ENCODE measurements at places on chromosomes 16 and 17.

DNA sequence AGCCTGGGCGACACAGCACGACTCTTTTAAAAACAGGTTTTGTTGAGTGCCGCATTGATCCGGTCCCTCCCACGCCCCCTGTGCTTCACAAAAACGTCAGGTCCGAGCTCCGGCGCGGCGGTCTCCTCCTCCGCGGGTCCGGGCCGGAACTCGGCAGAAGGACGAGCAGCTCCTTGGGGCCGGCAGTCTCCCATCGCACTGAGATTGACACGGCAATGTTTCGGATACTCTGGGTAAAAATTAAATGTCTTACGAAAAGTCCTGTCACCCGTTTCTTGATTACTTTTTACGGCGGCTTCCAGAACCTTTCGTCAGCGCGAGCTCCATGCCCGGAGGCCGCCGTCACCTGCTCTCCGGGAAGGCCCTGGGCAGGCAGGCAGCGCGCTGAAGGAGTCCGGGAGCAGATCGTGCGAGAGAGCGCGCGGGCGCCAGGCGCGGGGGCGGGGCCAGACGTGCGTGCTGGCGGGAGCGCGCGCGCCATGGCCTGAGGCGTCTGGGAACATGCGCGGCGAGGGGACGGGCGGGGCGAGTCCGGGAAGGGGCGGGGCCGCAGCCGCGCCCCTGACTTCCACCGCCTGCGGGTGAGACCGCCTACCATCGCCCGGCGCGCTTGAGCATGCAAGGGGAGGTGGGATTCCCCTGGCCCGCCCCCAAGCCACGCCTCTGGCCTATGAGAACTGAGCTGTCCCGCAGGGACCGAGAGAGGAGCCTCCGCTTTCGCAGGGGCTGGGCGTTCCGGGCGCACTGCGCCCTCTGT, 11.7 kb upstream of the SRL start:
- peak; percentile 83 for DNase-seq

DNA sequence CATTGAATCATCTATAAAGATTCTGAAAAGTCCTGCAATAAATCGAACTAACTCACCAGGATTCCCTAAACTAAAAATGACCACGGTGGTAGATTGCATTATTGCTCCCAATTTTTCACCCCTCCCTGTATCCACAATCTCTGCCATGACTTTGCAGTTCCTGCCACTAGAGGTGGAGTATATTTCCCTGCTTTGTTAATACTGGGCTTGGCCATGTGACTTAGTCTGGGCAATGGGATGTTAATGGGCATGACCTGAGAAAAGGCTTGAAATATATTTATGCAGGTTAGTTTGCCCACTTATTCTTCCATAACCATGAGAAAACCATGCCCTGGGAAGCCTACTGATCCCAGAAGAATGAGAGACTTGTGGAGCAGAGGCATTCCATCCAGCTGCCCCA, 59.1 kb downstream of the NOG start:
- DNase-seq = no peak

- DNase-seq = no peak
Observed at GRCh38 chr16:78684655-78685375, 585.4 kb downstream of the WWOX start.

- no peak for DNase-seq
Observed at GRCh38 chr17:29412780-29413565, 22.8 kb downstream of the TAOK1 start.

- DNase-seq = peak; percentile 53
Observed at GRCh38 chr17:41959336-41960095, 7.1 kb upstream of the CNP start.

DNA sequence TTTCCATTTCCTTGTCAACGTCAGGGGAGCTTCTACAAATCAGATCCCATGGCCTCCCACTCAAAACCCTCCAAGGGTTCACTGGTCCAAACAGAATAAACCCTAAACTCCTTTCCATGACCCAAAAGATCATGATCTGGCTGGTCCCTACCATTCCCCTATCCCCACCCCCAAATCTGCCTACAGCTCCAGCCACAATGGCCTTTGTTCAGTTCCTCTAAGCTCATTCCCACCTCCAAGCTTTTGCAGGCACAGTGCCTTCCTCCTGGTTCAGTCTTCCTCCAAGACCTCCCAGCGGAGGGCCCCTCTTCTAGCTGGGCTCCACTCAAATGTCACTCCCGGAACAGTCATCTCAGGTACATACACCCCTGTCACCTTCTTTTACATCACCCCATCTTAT, 2.0 kb downstream of the GPRC5B start:
- DNase-seq = no peak

- DNase-seq = no peak
Observed at GRCh38 chr16:83817022-83817421, 9.2 kb downstream of the HSBP1 start.

DNA sequence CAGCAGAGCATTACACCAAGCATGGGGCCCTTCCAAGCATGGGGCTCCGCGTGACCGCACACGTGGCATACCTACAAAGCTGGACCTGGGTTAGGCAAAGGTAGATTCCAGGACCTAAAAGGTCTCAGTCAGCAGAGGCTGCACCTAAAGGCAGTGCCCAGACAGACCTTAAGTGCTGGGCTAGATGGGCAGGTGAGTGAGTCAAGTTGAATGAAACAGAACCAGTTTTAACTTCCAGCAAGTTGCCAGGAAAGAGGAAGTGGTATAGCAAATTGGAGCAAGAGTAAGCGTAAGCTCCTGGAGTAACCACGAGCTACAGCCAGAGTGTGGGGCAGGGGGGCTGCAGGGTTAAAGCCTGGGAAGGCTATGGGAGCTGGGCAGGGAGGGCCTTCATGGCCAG, 49.5 kb downstream of the SRCIN1 start:
- DNase-seq = no peak

- no peak for DNase-seq
Observed at GRCh38 chr17:70158180-70158579, 11.2 kb upstream of the KCNJ2 start.

- no peak for DNase-seq
Observed at GRCh38 chr17:32192379-32192778, 50.1 kb downstream of the RHOT1 start.

DNA sequence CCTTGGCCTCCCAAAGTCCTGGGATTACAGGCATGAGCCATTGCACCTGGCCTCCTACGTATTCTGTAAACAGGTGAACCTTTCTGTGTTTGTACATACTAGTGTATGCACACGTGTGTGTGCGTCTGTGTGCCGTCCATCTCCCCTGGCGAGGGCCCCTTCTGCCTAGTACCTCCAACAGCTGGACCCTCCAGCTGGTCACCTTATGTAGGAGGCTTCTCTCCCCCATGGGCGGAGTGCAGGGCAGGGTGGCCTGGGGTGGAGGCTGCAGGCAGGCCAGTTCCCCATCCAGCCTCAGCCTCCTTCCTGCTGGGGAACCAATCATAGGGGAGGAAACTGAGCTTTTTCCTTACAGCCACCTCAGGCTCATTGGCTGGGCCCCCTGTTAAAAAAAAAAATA, 24.4 kb upstream of the DOC2B start:
- no peak for DNase-seq

GRCh38 chr16:79130616-79131015, 469.9 kb downstream of the MAF start:
- DNase-seq = no peak

GRCh38 chr17:75077496-75078283, 10.1 kb upstream of the SLC16A5 start:
- no peak for DNase-seq

- no peak for DNase-seq
Observed at GRCh38 chr17:21025451-21025850, 17.4 kb downstream of the USP22 start.

- no peak for DNase-seq
Observed at GRCh38 chr16:50244504-50245416, 21.6 kb upstream of the ADCY7 start.

DNA sequence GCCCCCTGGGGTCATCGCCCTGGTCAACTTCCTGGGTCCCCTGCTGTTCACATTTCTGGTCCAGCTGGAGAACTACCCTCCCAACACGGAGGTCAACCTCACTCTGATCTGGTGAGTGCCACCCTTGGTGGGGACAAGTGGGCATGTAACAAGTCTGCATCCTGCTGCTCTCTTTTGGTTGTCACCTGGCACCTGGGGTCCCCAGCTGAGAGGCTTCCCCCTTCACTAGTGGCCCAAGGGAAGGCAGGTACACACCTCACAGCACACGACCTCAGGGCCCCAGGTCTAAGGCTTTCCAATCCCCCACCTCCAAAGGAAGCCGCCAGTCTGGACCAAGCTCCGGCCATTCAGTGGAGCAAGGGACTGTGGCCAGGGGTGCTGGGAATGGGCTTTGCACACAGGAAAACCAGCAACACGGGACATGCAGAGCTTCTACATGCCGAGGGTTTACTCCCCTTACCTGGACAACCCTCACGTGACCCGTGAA, 4.4 kb downstream of the TMC8 start:
- DNase-seq = no peak

GRCh38 chr16:3383045-3383448, 17.8 kb downstream of the ZSCAN32 start:
- DNase-seq = no peak

DNA sequence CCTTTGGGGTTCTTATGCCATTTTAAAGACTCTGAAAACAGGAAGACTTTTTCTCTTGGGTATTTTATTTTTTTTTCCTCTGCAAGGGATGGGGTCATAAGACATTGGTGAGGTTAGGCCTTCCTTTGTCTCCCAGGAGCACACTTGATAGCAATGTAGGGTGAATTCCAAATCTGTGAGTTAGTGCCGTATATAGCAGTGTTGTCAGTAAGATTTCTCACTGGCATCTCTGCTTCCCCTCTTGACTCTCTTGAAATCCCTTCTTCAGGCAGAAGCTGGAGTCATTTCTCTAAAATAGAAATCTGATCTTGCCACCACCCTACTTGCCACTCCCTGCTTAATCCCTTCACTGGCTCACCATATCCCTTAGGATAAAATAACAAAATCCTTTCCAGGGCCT, 529.7 kb downstream of the WWOX start:
- DNase-seq = no peak

DNA sequence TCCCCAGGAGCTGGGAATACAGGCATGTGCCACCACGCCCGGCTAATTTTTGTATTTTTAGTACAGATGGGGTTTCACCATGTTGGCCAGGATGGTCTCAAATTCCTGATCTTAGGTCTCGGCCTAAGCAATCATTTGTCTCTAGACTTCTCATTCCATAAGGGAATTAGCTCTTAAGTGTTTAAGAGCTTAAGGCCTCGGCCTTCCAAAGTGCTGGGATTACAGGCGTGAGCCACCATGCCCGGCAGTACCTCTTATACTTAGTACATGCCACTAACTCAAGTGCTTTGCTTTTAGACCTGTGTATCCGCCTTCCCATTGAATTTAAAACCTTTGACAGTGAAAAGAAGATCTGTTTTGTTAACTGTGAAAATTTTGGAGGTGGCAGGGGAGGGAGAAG, 16.6 kb upstream of the IL21R start:
- DNase-seq = peak; percentile 73

GRCh38 chr17:60971515-60972369, 294.1 kb downstream of the BCAS3 start:
- DNase-seq = peak; percentile 46

DNA sequence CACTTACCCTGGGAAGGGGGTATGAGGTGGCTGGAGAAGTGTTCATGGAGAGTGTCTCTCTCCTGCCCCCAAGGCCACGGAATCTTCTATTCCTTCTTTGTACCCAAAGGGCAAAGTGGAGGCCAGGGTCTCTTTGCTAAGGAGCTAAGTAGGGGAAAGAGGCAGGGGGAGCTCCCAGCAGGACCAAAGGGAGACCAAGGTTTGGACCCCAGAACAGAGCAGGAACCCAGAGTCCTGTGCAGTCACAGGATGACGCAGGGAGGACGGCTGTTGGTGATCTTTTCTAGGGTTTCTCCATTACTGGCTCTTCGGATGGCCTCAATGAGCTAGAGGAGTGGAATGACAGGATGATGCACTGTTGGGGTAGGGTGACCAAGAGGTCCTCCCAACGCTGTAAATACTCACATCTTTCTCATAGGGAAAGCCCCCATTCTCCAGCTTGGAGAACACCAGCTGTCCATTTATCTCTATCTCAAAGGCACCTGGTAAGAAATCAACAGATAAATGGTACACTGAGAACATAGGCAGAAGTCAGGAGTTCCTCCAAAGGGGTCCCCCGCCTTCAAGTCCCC, 966 bp downstream of the MIEN1 start:
- no peak for DNase-seq

DNA sequence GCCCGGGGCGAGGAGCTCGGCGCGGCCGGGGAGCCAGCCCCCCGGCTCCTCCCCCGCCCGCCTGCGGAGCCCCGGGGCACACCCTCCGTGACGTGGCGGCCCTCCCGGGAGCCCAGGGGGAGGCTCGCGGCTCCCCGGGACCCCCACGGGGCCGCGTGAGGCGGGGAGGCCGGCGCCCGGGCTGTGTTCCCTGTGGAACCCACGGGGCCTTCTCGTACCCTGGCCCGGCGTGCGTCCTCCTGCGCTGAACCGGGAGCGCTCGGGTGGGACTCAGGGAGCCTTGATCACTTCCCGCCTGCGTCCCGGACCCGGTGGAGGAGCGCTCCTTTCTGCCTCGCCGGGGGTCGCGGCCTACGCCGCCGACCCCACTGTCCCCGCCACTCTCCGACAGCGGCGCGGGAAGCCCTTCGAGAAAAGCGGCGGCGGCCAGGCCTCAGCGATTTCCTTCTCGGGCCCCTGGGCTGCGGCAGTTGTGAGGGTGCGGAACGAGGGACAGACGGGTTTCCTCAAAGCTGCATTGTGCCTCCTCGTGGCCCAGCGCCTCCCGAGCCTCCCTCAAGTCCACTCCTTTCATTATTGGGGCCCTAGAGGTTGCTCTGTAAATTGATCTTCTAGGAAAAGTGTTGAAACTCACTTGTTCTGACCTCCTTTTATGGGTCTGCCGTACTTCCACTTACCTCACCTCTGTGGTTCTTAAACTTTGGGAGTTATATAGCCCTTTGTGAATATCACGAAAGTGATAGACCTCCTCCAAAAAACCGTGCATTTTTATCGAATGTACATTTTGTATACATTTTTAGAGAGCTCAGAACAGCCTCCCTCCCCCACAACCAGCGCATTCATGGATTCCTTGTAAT, 597 bp downstream of the LIG3 start:
- peak; percentile 27 for DNase-seq

- no peak for DNase-seq
Observed at GRCh38 chr17:5913032-5913531, 157.1 kb upstream of the WSCD1 start.

- DNase-seq = no peak
Observed at GRCh38 chr16:67672739-67673662, 6.4 kb downstream of the C16orf86 start.

- no peak for DNase-seq
Observed at GRCh38 chr16:11224096-11224893, 31.7 kb downstream of the SOCS1 start.

DNA sequence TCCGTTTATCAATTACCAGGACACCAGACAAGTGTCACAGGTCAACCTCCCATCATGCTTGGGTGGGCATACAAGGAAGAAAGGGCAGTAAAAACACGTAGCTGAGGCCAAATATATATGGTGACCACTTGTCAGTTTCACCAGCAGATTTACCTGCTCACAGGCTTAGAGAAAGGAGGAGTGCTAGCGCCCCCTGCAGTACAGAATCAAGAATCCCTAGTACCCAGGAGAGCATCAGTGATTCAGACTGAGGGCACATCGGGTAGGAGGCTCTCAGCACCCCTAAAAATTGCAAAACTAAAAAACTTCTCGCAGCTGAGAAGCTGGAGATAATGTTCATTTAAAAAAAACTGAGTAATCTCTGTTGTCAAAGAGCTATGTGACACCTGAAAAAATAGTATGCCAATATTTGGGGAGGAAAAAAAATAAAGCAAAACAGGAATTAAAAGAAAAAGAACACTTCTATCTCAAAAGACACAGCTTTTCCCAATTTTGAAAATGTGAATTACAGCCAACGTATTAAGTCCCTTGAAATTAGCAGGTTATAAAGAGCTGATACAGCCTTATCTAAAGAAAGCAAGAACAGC, 21.2 kb upstream of the MON1B start:
- DNase-seq = peak; percentile 26
